Amniotic epithelial cell (primary cell): ENCODE measurements at places on chromosomes 4 and X.

DNA sequence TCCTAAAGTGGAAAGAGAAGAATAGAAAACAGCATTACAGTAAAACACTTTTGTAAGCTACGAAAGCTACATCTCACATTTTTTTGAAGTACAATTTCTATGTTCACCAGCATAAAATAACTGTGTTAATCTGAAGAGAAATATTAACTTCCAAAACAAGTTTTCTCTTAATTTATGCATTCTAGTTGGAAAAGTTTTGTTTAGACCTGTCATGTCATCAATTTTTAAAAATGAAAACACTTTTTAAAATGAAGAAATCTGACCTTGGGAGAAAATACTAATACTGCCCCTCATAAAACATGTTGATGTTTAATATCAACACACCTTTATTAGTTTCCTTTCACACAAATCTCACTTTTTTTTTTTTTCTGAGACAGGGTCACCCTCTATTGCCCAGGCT, 45.2 kb downstream of the CCDC158 start:
- DNase-seq, result no peak

DNA sequence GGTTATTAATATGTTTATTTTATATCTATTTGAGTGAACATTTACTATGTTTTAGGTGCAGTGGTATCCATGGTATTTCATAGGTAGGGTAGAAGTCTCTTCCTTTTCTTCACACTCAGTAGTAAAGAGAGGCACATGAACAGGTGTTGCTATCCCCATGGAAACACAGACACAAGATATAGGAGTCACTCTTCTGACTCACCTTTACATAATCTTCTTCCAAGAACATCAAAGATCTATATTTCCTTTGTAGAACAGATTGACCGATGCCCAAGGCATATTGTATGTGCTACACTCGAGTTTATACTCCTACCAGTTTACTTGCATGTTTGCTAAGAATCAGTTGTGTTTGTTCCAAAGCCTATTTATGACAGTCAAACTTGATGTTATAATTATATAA, 1997.4 kb downstream of the C4orf33 start:
- no peak for DNase-seq

- peak; percentile 13 for DNase-seq
Measured at GRCh38 chrX:18377796-18378195, 23.3 kb upstream of the SCML2 start.

GRCh38 chr4:18880871-18881270, 859.3 kb upstream of the LCORL start:
- no peak for DNase-seq

DNA sequence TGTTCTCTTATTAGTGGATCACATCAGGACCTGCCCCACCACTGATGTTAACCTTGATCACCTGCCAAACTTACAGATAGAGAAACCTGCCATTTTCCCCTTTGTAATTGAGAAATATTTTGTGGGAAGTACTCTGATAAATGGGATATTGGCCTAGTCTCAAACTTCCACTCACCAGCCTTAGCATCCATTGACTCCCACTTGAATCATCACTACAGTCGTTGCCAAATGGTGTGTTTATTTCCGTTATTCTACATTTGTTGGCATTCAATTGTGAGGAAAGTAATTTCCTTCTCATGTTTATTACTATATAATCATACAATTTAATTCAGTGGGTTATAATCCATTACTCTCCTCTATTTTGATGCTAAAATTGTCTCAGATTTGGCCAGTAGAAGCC, 156.4 kb upstream of the CXCL13 start:
- no peak for DNase-seq

- peak; percentile 10 for DNase-seq
Measured at GRCh38 chrX:49308604-49309269, 5.3 kb downstream of the GAGE10 start.

DNA sequence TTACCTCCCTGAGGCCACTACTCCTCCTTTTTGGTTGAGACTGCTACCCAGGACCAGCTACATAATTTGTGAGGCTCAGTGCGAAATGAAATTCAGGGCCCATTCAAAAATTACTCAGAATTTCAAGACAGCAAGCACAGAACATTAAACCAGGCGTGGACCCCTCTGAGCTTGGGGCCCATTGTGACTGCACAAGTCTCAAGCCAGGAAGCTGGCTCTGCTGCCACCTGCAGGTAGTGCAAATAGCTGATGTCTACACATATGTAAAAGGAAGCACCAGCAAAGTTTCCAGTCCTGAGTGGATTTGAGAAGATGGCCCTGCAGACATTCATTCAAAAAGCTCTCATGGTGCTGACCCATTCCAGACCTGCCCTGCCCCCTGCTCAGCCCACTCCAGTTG, 213.4 kb upstream of the LNX1 start:
- DNase-seq, result peak; percentile 34

- peak; percentile 98 for DNase-seq
Measured at GRCh38 chr4:101279377-101279871, 67.9 kb downstream of the PPP3CA start.

GRCh38 chr4:48141048-48141447, 7.0 kb upstream of the TXK start:
- DNase-seq, result peak; percentile 52

DNA sequence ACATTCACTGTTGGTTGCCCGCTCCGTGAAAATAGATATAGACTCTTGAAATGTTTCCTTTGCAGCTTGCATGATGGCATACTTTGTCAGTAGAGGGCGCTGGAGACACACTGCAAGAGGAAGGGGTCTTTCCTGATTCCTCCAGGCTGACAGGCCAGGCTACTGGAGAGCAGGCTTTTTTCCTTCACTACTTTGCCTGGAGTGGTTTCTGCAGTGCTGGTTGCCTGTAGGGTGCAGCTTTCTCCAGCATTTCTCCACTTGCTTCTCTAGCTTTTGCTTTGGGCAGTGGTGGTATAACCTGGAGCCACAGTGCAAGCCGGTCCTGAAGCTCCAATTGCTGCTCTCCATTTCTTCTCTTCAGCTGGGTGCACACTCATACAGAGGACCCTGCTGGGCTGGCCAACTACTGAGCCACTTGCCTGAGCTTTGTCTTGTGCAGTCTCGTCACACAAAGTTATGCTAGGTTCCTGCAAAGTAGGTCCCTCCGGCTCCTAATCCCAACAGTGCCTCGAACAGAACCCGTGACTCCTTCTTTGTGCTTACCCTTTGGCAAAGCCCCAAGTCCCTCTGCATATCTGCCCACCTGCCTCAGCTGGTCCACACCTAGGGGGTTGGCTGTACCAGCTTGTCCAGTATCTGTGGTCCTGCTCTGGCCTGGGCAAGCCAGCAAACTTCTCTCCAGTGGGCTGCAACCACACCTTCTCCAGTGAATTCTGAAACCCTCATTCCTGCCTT, 46.3 kb downstream of the RASSF6 start:
- DNase-seq, result peak; percentile 86

DNA sequence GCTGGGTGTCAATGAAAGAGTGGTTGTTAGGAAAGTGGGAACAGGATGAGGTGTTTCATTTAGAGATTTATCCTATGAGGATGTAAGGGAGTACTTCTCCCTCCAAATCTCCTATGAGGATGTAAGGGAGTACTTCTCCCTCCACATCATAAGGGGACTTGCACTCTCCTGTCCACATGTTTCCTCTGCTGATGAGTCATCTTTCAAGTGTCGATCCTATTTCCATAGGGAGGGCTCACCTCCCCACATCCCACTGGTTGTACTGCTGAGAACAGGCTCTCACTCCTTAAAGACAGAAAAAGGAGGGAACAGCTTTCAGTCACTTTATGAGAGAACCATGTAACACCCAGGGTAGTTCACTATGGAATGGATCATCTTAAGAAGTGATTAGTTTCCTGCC, 65.0 kb downstream of the INPP4B start:
- no peak for DNase-seq

- no peak for DNase-seq
Measured at GRCh38 chr4:167555338-167556022, 321.2 kb upstream of the SPOCK3 start.

DNA sequence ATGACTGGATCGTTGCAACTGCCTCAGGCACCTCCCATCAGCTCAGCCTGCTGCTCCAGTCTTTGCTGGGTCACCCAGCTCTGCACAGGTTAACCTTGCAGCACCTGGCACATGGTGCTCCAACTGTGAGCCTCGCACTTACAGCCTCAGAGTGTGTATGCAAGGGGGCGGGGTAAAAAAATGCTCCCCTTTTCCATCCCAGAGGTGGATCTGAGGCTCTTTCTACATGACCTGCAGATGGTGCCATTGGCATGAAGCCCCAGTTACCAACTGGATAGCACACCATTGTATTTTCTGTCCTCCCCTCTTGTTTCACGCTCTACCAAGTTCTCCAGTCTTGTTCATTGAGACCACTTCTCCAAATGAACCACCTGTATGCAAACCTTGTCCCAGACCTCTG, 46.2 kb upstream of the TRPC3 start:
- no peak for DNase-seq

DNA sequence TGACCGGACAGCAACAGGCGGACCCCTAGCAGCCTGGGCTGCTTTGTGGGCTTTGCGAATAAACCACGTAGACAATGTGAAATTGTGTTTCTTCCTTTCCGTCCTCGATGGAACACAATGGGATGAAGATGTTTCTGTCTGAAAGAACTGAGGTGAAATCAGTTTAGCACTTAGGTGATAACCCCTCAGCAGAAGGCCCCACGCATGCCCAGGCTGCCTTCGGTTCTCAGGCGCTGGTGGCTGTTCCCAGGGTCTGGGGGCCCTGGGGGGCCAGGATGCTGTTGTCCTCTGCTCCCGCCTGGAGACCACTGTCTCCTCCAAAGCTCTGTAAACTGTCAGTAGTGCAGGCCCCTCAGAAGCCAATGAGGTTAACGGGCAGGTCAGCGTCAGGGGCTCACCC, 73.9 kb upstream of the HGFAC start:
- DNase-seq, result no peak

- DNase-seq, result no peak
Measured at GRCh38 chr4:10030972-10031667, 9.8 kb upstream of the SLC2A9 start.

DNA sequence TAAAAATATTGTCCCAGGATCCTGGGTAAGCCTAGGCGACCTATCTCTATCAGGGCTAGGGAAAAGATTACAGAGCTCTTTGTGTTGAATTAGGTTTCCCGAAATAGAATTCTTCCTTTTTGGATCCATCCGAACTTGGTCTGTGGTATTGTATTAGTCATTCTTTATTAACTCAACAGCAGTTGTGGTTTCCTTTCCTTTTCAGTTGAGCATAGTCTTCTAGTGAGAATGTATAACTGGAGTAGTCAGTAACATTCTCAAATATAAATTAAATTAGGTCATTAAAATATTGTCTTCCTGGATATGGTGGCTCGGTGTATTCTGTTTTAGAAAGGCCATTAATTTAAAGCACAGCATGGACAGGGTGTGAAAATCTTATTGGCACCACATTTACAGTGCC, 520.4 kb downstream of the NLGN4X start:
- DNase-seq, result no peak
